ENCODE measurements at places on chromosomes 7 and 10. TPM values are rescaled to one million over a fixed set of nuclear protein-coding genes. Genes with fewer than 3 reads are reported as not detected.

SORBS1 gene
- total RNA-seq, result 3.4 TPM

ARPC1B gene
- total RNA-seq, result 491 TPM

PTPRN2 gene
- total RNA-seq, result 0.78 TPM

GIMAP8 gene
- not detected for total RNA-seq

XRCC2 gene
- total RNA-seq, result 0.98 TPM

TEX36 gene
- not detected for total RNA-seq

PANK1 gene
- total RNA-seq, result 2.8 TPM

ADRB1 gene
- total RNA-seq, result 0.30 TPM

UCN3 gene
- total RNA-seq, result not detected

DYNC1I1 gene
- not detected for total RNA-seq

SPDYE2 gene
- total RNA-seq, result not detected

CDHR1 gene
- total RNA-seq, result not detected

NXPH1 gene
- total RNA-seq, result 0.14 TPM

PNLIPRP1 gene
- not detected for total RNA-seq

ARMC3 gene
- 5.2 TPM for total RNA-seq

ZNF862 gene
- total RNA-seq, result 13.8 TPM

TMEM139 gene
- 79.0 TPM for total RNA-seq

HOXA10 gene
- total RNA-seq, result 22.1 TPM

CYP3A5 gene
- 0.49 TPM for total RNA-seq

IDI2 gene
- not detected for total RNA-seq

TRIL gene
- total RNA-seq, result 0.20 TPM

TMEM270 gene
- total RNA-seq, result not detected

MICU1 gene
- 74.7 TPM for total RNA-seq

PRF1 gene
- not detected for total RNA-seq

TMEM254 gene
- total RNA-seq, result 46.2 TPM

TRA2A gene
- 12.6 TPM for total RNA-seq

Data from Caki2 (cell line).